Aorta (tissue), 5 donors: ENCODE measurements at places on chromosomes 1 and 21.

- DNase-seq = no peak
Measured at GRCh38 chr1:112677501-112677900, 3.0 kb downstream of the MOV10 start.

DNA sequence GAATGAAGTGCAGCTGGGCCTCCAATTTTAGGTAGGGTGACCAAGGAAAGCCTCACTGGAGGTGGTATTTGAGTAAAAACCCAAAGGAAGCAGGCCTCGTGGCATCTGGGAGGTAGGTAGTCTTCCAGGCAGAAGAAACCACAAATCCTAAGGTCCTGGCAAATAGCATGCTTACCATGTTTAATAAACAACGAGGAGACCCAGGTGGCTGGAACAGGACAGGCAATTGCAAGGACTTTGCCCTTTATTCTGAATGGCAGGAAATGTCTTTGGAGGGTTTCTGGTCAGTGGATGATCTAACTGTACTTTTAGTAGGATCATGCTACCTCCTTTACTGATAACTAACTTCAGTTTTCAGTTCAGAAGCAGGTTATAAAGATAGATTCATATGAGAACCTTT, 52.2 kb downstream of the EPB41 start:
- no peak for DNase-seq

GRCh38 chr1:208107425-208108212, 136.6 kb downstream of the PLXNA2 start:
- DNase-seq = peak; percentile 86

DNA sequence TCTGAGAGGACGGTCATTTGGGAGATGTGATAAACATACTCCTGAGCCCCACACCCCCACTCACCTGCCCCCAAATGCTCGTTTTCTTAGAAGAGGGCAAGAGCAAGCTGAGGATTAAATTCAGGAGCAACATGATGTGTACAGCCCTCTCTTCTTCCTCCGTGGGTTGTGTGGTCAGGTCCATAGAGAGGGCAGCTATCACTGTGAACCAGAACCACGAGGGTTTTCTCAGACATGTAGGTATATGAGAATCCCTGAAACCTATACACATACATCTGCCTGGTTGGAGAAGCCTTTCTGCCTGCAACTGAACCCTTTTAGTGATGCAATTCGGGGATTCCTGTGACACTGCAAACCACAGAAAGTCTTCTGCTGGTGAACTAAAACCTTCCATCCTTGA, 38.9 kb downstream of the PGM1 start:
- DNase-seq = no peak
